ENCODE measurements at places on chromosomes 3 and 15. TPM values are rescaled to one million over a fixed set of nuclear protein-coding genes. Genes with fewer than 3 reads are reported as not detected.

GRCh38 chr3:185797993-185798830 lies 26.6 kb downstream of the IGF2BP2 start:
- DNase-seq, result no peak

DNA sequence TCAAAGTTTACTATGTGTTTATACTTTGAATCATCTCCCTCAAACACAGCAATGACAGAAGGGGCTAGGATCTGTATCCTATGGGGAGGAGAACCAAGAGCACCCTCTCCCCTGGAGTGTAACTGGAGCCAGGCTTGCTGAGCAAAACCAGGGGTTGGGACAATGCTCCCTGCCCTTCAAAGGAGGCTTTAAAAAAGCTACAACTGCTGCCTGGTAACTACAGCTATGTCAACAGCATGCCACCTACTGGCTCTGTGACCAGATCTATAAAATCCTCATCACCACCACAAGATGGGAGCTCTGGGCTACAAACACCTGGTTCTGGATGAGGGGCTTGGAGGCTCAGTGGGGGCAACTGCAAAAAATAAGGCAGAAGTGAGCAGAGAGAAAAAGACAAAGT lies 61.9 kb downstream of the ANO10 start:
- DNase-seq, result no peak

- no peak for DNase-seq
Observed at GRCh38 chr3:129793319-129793718, 100.2 kb downstream of the TMCC1 start.

GRCh38 chr3:166282931-166283330 lies 445.7 kb upstream of the BCHE start:
- no peak for DNase-seq

DNA sequence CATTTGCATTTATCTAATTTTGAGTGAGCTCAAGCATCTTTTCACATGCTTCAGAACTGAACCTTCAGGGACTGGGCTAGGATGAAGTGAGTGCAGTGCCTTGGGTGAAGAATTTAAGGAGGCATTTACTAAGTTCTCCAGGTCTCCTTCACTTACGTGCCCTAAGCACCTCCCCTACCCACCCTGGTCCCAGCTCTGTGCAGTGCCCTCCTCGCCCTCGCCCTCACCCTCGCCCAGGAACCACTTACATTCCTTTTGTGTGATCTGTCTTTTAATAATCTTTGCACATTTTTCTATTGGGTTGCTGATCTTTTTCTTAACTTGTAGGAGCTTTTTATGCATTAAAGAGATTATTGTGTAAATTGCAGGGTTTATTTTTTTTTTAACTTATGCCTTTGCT lies 322.6 kb downstream of the THSD4 start:
- DNase-seq, result no peak

DNA sequence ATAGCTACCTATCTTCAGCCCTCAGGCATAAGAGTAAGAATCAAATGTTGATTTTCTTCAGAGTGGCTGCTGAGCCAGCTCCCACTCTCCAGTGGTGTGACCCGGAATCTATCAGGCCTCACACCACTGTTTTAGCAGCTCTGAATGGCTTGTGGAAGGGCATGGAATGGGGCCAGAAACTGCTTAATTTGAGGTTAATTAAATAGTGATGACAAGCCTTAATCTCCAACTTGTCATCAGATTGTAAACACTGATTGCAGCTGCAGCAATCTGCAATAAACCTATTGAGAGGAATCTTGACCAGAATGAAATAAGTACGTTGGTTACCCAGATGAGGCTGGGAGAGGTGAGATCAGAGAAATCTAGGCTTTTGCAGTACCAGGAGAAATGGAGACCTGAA lies 317.4 kb downstream of the FHIT start:
- no peak for DNase-seq

DNA sequence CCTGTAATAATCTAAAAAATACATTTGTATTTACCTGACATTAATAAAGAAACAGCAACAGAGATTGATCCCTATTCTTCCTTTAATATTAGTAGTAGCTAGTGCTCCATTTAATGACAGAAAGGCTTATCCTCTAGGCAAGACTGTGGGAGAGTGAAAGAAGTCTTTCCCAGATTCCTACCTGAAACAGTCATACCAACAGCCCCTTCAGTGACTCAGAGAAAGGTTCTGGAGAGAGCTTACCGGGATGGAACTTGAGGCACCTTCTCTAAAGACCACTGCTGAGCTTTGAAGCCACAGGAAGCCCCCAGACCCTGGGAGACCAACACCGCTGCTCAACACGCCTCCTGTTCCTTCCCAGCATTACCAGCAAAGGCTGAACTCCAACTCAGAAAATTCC lies 66.9 kb upstream of the FGF12 start:
- DNase-seq, result no peak

DNA sequence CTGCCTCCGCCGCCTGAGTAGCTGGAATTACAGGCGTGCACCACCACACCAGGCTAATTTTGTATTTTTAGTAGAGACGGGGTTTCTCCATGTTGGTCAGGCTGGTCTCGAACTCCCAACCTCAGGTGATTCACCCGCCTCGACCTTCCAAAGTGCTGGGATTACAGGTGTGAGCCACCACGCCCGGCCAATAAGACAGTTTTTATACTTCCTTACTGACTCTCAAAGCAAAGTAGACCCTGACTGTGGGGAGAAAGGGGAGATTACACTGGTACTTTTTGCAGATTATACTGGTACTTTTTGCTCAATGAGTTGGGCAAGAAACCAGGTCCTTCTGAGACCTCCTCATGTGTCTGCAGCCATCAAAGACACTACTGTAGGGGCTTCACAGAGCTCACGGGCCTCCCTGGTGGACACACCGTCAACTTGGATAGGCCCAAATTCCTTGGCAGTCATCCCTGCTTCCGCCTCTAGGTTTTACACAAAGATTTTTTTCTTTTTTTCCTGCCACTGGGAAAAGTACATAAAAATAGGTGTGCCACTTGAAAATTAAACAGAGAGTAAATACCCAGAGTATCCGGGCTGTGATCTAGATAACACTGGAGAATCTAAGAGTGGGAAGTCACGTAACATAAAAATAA lies 143.3 kb upstream of the WNT5A start:
- no peak for DNase-seq

- DNase-seq, result no peak
Observed at GRCh38 chr15:60758961-60759729, 280.2 kb upstream of the ICE2 start.

DNA sequence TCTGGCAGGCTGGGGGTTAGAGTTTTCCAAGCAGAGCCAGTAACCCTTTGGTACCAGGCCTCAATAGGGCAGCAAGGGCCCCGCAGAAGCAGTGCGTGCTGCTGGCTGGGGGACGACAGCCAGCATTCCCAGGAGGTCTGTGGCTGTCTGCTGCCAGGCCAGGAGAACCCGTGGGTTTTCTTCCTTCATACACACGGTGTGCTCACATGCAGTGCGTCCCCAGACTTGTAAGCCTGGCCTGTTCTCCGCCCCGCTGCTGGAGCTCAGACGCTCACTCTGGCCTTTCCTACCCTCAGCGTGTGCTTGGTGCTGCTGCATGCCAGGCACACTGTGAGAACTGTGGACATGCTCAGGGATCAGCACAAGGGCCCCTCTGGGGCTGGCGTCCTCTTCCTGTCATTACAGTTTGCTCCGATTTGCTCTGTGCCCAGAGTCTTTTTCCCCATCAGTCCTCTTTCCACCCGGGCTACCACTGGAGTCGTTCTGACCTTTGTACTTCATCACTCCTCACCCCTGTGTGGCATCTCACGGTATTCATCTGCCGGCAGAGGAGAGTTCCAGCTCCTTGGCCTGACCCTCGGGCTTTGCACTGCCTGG lies 149.5 kb downstream of the DNAJB8 start:
- DNase-seq, result no peak

DNA sequence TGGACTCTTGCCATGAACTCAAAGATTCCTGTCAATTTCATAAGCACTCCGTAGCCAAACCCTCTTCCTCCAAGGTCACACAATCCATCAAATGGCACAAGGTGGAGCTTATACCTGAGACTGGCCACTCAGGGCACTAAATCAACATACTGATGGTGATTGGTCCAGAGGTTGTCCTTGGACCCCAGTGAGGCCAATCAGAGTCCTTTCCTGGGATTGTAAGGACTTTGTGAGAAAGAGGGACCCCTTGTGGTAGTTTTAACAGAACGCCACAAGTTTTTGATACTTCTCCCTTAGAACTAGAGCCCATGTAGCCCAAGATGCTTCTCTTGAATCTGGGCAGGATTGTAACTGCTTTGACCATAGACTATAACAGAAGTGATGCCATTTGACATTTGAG lies 44.4 kb upstream of the LARS2 start:
- no peak for DNase-seq

DNA sequence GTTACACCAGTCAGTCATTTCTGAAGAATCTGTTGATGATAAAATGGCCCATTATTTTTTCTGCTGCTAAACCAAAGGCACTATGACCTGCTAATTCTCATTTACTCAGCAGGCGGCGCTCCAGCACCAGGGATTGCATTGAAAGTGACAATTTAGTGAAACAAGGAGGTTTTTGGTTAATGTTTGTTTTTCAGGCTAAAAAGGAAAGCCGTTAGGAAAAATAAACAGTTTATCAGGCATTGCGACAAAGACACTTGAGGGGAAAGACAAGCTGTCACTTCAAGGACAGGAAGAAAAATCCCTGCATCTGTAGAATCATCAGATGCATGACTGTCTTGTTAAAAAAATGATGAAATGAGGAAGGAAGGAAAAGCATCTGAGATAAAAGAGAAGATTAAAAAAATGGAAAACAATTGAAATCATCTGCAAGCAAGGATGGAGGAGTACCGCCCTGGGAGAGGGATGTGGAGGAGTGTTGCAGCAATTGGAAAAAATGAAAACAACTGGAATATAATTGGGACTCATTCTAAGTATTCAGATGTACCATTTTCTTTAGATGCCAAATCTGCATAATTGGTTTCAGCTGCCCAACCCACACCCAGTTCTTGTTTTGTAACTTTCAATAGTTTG lies 54.0 kb downstream of the NR1D2 start:
- DNase-seq, result peak; percentile 94

DNA sequence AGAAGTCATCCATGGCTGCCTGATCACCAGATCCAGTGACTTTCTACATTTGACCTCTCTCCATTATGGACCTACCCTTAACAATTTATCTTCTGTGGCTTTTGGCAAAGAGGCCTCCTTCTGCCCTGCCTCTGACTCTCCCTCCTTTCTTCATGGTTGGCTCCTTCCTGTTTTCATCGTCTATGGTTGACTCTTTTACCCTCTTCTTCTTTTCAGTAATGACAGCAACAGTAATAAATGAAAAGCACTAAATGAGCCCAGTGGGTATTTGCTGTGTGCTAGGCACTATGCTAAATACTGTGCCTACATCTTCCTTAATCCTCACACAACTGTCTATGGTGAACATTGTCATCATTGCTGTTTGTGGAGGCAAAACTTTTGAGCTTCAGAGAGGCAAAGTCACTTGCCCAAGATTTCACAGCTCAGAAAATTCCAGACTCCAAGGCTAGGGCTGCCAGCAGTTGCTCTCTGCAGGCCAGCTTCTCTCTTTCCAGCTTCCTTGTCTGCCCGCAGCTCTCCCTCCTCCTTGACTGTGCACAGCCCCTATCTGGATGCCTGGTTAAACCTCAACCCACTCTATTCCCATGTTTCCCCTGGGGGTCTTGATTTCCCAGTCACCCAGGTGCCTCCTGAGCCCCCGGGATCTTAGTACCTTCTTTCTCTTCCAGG lies 24.6 kb downstream of the ITPR1 start:
- DNase-seq, result no peak

GRCh38 chr3:32432045-32432710 lies 40.5 kb downstream of the CMTM7 start:
- no peak for DNase-seq

DNA sequence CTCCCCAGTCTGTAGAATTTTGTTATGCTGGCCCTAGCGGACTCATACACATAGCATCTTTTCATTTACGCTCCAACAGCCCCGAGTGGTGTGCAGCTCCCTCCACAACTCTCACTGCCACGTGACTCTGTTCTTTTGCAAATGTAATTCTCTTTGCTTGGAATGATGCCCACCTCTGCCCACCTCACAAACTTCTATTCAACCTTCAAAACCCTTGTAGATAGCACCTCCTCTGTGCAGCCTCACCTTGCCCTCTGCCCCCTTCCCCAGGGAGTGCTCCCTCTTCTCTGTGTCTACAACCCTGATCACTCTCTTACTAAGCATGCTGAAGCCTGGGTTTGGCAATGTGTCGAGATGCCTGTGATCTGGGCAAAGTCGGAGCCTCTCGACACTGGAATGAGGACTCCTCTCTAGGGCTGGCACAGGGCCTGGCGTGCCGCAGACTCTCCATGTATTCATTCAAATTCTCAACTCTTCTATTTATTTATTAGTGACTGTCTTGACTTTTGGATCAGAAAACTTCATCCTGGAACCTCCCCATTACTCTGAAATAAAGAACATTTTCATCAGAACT lies 73.5 kb downstream of the MGLL start:
- DNase-seq, result no peak

DNA sequence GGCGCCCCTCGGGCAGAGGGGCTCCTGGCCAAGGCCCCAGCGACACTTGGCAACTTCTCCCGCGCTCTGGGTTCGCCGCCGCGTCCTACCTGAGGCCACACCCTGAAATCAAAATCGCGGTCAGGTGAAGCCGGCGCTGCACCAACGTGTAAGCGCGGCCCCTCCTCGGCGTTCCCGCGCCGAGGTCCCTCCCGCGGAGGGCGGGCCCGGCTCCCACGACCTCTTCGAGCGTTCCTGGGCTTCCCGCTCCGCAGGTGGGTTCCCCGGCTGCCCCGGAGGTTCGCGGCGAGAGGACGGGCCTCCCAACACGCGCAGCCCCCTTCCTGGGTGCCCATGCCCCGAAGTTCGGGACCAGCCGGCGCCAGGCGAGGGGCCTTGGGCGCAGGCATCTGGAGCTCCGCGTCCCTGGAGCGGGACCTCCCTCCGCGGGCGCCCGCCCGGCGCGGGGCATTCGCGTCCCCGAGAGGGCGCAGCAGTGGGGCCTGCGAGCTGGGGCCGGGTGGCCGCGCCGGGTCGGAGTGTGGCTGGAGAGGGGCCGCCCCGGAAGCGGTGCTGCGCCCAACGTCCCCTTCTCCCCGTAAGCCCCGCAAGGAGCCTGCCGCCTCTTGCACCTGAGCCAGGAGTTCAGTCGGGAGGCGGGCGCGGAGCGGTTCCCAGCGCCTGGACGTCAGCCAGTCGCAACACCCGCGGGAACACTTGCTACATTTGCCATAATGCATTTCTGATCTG lies 13.7 kb downstream of the PAK6 start:
- no peak for DNase-seq

The KNL1 gene
- total RNA-seq, result 0.78 TPM

The ZNF639 gene
- total RNA-seq, result 43.8 TPM

The PSTPIP1 gene
- 13.6 TPM for total RNA-seq

The ADGRG7 gene
- not detected for total RNA-seq

The PGBD4 gene
- total RNA-seq, result 2.9 TPM

The PIERCE2 gene
- total RNA-seq, result 2.9 TPM

The ARPP21 gene
- not detected for total RNA-seq
